ENCODE measurements at places on chromosomes 3 and 15. TPM values are rescaled to one million over a fixed set of nuclear protein-coding genes. Genes with fewer than 3 reads are reported as not detected.

DNA sequence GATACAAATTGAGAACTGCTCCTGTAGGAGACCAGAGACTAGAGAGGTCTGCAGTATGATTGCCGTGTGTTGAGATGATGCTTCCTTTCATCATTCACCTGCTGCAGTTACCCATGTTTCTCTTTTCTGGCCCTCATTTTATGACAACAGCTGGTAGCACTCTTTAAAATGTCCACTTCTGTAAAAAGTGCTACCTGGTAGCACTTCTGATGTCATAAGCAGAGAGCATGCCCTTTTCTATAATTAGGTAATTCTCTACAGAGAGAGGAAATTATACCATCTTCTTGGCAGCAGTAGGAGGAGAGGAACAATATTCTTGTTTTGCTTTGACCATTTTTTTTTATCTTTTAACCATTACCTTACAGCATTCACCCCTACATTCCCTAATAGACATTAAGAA lies 123.8 kb downstream of the PPM1L start:
- no peak for DNase-seq

- no peak for DNase-seq
Observed at GRCh38 chr3:126125341-126125740, 41.4 kb upstream of the SLC41A3 start.

- no peak for DNase-seq
Observed at GRCh38 chr3:138594935-138595610, 1.0 kb upstream of the CEP70 start.

DNA sequence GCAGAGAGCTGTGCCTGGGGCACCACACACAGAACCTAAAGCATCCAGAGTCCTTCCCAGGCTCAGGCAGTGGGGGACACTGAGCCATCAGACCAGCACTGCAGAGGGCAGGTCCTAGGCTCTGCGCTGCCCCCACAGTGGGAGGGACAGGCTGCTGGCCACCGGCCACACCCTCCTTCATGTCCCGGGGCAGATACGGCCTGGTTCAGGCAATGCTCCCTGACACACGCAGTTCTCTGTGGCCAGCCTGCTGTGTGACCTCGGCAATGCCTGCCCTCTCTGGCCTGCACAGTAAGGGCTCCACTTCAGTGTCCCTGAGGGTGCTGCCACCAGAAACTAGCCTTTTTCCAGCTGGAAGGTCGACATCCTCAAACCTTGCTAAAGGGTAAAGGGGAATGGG lies 12.4 kb downstream of the LINGO1 start:
- no peak for DNase-seq

- no peak for DNase-seq
Observed at GRCh38 chr15:41567261-41567660, 8.2 kb downstream of the TYRO3 start.

DNA sequence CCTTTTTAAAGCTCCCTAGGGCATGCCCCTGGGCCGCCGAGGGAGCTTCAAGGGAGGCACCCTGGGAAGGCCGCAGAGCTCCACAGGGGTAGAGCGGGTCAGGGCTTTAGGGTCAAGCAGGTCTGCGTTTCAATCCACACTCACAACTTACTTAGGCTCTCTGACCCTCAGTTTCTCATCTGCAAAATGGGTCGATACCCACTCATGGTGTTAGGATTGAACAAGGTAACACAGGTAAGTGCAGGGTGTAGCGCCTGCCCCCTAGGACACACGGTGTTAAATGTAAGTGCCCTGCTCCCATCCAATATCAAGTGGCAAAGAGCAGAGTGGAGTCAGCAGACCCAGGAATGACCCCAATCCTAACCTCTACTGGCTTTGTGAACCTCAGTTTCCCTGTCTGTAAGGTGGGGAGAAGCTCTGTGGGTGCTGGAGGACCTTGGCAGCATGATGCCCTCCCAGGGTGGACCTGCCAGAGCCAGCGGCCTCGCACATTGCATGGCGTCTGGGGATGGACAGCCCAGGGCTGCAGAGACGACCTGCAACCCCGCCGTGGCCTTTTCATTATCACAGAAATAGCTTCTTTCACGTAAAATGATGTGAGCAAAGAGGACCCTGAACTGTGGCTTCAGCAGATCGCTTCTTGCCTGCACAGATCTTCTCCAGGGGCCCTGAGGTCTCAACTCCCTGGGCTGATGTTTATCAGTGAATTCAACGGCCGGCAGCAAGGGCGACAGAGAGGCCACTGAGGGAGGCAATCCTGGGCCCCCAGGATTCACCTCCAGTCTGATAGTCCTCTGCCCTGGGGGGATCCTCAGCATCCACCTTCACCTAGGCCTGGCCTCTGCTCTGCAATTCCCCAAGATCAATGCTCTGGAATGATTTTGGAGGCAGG lies 138.5 kb downstream of the CHSY1 start:
- DNase-seq, result no peak

DNA sequence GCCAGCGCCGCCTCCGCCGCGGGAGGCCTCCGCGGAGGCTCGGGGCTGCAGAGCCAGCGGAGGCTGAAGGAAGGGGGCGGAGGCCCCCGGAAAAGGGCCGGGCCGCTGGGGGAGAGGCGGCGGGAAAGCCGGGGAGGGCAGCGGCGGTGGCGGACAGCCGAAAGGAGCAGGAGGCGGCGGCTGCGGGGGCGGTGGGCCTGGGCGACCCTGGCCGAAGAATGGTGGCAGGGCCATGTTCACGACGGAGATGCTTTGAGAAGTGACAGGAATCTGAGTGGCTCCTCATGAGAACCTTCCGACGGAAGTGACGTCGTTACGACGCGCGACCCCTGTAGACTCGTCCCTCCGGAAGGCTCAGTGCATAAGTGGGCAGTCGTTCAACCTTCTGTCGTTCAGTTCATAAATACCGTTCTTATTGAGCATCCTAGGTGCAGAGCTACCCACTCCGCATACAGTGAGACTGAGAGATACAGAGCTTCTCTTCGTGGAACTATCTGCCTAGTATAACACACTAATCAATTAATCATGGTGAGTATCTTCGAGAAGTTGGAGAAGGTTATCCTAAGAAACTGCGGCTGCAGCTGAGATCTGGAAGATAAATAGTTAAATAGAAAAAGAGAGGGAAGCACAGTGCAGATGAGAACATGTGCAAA lies at the start of gene PDCD7:
PDCD7 (minus strand) TSS at position 261 of the 653 bp plus-strand sequence; CDS start at position 234, 27 bp downstream.
- peak; percentile 85 for DNase-seq

DNA sequence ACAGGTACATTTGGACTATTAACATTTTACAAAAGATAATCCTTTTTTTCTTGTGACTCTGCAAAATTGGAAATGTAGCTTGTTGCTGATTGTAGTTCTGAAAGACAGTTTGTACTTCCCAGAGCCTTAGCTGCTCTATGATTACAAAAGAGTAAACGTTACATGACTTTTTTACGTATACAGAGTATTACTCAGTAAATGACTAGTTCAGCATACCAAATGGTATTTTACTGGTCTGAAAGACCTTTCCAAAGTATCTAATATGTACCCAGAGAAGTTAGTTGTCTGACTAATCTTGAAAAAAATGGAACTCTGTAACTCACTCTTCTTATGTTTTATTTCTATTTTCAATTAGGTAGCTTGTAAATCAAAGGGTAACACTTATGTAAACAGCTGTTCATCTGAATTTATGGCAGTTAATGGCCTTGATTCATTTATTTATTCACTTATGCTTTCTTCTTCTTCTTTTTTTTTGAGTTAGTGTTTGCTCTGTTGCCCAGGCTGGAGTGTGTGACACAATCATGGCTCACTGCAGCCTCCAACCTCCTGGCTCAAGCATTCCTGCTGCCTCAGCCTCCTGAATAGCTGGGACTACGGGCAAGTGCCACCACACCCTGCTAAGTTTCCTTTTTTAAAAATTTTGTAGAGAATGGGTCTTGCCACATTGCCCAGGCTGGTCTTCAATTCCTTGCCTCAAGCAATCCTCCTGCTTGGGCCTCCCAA lies 151.7 kb downstream of the C3orf38 start:
- DNase-seq, result no peak

DNA sequence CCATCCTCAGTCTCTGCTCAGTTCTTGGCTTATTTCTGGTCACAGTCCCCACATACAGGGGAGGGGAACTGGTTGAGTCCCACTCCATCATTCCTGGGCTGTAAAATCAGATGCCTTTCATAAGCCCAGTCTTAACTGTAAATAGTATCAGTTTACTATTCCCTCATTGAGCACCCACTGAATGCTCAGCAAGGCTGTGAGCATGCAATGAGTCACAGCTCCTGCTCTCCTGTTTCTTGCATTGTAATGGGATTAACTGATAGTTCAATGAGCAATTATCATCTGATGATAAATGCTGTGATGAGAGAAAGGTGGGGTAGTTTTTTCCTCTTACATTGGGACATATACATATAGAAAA lies 113.6 kb upstream of the TPM1 start:
- peak; percentile 81 for DNase-seq

- peak; percentile 63 for DNase-seq
Observed at GRCh38 chr3:64650715-64651114, 37.1 kb downstream of the ADAMTS9 start.

- DNase-seq, result peak; percentile 68
Observed at GRCh38 chr15:62071711-62072308, 5.0 kb downstream of the C2CD4A start.

DNA sequence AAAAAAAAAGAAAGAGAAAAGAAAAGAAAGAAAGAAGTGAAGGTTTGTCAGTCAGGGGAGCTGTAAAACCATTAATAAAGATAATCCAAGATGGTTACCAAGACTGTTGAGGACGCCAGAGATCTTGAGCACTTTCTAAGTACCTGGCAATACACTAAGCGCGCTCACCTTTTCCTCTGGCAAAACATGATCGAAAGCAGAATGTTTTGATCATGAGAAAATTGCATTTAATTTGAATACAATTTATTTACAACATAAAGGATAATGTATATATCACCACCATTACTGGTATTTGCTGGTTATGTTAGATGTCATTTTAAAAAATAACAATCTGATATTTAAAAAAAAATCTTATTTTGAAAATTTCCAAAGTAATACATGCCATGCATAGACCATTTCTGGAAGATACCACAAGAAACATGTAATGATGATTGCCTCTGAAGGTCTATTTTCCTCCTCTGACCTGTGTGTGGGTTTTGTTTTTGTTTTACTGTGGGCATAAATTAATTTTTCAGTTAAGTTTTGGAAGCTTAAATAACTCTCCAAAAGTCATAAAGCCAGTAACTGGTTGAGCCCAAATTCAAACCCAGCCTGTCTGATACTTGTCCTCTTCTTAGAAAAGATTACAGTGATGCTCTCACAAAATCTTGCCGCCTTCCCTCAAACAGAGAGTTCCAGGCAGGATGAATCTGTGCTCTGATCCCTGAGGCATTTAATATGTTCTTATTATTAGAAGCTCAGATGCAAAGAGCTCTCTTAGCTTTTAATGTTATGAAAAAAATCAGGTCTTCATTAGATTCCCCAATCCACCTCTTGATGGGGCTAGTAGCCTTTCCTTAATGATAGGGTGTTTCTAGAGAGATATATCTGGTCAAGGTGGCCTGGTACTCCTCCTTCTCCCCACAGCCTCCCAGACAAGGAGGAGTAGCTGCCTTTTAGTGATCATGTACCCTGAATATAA lies 2.0 kb downstream of the B2M start:
- DNase-seq, result peak; percentile 39

- peak; percentile 86 for DNase-seq
Observed at GRCh38 chr3:106765342-106765741, 611.9 kb upstream of the CCDC54 start.

DNA sequence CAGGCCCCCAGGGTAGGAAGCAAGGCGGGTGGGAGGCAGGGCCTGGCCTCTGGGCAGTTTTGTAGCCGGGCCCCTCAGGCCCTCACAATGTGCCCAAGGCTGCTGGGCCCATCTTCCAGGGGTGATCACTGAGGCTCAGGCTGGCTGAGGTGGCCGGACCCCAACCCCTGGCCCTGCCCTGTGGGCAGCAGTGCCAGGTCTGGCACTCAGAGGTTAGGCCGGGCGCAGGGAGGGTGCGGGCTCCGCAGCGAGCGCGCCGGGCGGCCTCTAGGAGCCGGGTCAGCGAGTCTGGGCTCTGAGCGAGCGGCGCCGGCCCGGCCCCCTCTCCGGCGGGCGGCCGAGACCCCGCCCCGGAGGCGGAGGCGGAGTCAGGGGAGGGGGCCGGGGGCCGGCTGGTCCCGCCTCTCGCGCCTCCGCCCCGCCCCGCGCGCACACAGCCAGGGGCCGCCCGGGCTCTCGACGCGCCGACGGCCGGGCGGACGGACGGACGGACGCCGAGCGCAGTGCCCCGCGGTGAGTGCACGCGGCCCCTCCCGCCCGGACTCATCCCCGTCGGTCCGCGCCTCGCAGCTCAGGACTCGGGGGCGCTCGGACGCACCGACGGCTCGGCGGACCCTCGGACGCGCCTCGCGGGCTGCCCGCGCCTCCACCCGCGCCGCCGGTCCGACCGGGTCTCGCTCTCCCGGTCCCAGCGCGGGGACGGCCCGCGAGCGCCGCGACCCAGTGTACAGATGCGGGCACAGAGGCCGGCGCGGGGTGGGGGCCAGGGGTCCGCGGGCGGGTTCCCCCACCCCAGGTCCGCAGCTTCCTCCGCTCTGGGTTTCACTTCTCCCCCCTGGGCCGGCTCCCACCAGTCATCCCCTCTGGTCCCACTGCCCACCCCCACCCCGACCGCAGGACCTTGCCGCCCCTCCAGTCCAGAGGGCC lies at the start of gene FBLN2:
FBLN2 (plus strand) TSS at position 430 of the 927 bp plus-strand sequence. CDS start 21,231 bp downstream, outside the sequence.
- DNase-seq, result no peak

- no peak for DNase-seq
Observed at GRCh38 chr3:42501321-42501680, 1.1 kb upstream of the VIPR1 start.

DNA sequence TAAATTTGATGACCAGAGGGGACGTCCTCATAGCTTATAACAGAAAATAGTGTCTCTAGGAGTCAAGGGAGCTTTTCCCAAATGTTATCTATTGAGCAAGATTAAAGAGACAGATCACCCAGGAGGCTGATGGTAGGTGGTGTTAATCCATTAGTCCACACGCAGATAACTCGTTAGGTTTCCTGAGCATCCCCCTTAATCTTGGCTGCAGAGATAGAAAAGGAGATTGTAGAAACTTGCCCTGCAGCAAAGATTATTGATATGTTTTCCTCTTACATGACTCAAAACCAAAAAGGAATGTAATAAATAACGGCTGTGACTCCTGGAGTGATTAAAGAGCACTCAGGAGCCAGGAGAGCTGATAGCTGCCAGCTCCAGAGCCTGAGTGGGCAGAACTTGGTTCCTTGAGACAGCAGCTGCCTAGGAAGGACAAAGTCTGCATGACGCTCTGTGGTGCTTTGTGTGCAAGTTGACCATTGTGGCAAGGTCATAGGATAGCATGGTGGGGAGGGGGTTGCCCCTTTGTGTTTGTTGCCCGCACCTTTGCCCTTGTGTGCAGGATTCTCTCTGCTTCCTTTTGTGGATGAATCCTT lies 234.8 kb downstream of the PTPRG start:
- no peak for DNase-seq

The STAB1 gene
- 0.50 TPM for total RNA-seq

The ADIPOQ gene
- not detected for total RNA-seq

The PEX5L gene
- 0.15 TPM for total RNA-seq

The CCR2 gene
- total RNA-seq, result not detected

The ZNF620 gene
- total RNA-seq, result 5.8 TPM

The MYH15 gene
- total RNA-seq, result not detected

The ROBO1 gene
- total RNA-seq, result 41.9 TPM

The FAM174B gene
- total RNA-seq, result 8.7 TPM

The ZBTB47 gene
- 39.2 TPM for total RNA-seq

The ZNF80 gene
- total RNA-seq, result not detected

The CEP19 gene
- 6.5 TPM for total RNA-seq

The LRRC3B gene
- not detected for total RNA-seq
